ENCODE measurements at places on chromosomes 5 and 9.

GRCh38 chr9:114301798-114302565, 20.9 kb upstream of the ORM1 start:
- peak; percentile 10 for DNase-seq

DNA sequence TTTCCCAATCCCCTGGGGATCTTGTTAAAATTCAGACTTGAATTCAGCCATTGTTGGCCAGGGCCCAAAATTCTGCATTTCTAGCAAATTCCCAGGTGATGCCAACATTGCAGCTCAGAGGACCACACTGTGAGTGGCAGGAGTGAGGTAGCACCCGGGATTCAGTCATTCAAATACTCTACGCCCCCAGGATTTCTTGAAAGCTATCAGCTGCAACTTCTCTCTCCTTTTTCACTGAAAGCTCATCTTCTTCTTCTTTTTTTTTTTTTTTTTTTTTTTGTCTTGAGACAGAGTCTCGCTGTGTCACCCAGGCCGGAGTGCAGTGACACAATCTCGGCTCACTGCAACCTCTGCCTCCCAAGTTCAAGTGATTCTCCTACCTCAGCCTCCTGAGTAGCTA, 19.3 kb upstream of the ANKH start:
- DNase-seq = no peak

- no peak for DNase-seq
Measured at GRCh38 chr5:76273206-76273885, 129.7 kb upstream of the IQGAP2 start.

DNA sequence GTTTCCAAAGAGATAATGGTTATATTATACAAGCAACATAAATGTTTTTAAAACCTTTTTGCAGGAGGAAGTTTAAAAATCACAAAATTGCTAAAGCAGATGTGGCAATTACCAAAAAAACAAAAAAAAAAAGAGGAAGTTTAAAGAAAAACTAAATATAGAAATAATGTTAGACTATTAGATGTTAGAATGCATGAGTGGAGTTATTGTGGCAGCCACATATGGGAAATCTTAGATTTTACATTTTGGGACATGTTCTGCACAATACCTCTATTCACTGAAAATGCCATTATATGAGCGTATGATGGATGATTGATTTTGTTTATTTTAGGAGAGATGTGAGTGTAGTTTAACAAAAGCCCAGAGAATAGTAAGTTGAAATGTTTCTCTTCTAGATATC, 31.2 kb upstream of the DTWD2 start:
- no peak for DNase-seq

DNA sequence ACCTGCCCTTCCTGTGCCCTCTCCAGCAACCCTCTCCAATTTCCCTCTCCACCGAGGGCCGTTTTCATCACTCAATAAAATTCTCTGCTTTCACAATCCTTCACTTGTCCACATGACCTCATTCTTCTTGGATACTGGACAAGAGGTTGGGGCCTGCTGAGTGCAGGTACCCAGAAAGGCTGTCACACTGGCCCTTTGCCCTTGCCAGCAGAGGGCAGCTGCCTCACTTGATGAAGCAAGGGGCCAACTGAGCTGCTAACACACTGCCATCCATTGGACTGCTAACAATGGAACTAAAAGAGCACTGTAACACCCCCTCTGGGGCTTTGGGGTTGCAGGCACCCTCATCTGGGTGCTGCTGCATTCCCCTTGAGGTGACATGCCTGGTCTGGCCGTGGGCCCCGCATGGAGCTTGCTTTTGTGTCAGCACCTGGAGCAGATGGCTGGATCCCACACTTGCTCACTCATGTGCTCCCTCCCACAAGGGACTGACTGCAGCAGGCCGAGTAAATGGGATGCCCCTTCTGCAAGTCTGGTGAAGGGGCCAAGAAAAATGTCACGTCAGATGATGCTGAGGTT, 308.1 kb upstream of the ADCY2 start:
- no peak for DNase-seq

- DNase-seq = no peak
Measured at GRCh38 chr5:130571076-130571475, 594.0 kb downstream of the HINT1 start.

- DNase-seq = no peak
Measured at GRCh38 chr5:167786871-167787578, 504.4 kb upstream of the WWC1 start.

DNA sequence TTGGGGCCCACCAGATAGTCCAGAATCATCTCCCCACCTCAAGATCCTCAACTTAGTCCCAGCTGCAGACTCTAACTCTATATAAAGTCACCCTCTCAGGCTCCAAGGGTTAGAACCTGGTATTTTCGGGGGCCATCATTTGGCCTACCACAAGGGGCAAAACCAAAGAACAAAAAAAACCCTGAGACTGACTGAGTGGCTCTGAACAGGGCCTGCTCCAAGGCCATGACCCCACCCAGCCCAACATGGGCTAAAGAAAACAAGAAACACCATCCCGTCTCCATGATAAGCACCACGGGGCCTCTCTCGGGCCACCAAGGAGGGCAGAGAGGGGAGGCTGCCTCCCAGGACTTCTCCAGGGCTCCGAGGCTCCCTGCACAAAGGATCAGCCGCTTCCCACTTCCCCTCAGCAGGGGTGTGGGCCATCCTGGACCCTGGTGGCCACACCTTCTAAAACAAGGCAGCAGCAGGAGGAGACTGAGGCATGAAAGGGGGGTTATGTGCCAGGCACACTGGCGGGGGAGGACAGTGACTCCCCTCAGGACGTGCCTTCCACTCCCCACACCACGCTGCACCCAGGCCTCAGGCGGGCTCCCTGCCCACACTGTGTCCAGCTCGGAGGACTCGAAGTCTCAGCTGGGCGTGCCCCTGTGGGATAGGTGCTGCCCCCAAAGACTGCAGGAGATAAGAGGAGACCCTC, 51.5 kb downstream of the SEMA4D start:
- DNase-seq = no peak

DNA sequence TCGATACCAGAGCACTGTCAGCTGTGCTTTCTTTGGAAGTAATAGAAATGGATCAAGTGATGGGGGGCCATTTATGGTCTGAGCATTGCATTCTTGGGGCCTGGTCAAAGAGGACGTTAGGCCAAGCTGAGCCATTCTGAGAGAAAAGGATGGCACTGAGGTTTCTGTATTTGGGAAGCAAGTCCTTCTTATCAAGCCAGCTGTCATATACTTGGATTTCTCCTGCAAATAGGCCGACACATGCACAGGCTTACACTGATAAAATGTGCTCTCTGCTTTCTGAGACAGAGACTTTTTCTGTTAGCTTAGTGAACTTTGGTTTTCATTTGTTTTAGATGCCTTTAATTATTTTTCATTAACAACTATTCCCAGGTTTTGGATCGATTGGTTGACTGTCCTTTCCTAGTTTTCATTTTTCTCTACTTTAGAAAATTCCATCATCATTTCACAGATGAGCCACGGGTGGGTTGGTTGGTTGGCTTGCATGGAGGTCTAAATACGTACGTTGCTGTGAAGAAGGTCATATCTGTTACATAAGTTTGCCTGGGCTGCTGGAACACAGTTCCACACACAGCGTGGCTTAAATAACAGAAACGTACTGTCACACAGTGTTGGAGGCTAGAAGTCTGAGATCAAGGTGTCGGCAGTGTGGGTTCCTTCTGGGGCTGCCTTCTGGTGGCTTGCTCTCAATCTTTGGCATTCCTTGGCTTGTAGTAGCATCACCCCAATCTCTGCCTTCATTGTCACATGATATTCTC, 20.3 kb downstream of the TMOD1 start:
- DNase-seq = no peak

GRCh38 chr9:13750639-13751038, 471.1 kb upstream of the MPDZ start:
- no peak for DNase-seq

DNA sequence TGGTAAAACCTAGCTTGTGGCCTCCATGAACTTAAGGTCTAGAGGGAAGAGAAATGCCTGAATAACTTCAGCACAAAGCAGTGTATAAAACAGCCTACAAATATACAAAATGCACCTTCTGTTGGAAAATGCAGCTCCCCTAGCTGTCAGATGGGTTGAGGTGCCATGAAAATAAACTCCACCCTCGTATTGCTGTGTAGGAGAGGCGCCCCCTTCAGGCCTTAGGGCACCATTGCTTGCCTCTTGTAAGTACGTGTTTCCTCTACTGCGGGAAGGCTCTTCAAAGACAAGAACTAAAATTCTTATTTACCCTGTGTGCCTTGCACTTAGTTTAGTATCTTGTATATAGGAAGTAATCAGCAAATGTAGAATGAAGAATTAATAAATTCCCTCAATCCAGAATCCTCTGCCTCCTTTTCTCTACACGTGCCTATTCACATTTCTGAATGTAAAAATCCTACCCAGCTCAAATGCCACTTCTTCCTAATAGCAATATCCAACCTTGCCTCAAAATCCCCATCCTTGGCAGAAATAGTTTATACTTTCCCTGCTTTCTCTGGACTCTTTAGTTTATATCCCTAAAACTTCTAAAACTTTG, 393.7 kb upstream of the PDE4D start:
- DNase-seq = no peak

- no peak for DNase-seq
Measured at GRCh38 chr5:108382784-108383330, 959 bp upstream of the FBXL17 start.

- DNase-seq = no peak
Measured at GRCh38 chr5:117266280-117266679, 691.7 kb upstream of the SEMA6A start.

- DNase-seq = no peak
Measured at GRCh38 chr5:94181895-94182294, 436.5 kb downstream of the KIAA0825 start.

GRCh38 chr5:59831326-59832010, 62.1 kb downstream of the PDE4D start:
- no peak for DNase-seq

DNA sequence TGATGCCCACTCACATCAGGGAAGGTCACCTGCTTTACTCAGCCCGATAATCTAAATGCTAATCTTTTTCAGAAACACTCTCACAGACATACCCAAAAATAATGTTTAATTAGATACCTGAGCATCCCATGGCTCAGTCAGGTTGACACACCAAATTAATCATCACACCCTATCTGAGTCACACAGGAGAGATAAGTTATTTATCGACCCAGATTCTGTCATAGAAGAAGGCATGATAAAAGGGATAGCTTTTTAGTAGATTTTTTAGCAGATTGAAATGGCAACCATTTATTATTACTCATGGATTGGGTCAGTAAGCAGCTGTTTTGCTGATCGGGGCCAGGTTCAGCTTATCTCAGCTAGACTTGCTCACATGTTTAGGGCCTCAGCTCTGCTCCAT, 97.8 kb upstream of the TYRP1 start:
- DNase-seq = no peak

DNA sequence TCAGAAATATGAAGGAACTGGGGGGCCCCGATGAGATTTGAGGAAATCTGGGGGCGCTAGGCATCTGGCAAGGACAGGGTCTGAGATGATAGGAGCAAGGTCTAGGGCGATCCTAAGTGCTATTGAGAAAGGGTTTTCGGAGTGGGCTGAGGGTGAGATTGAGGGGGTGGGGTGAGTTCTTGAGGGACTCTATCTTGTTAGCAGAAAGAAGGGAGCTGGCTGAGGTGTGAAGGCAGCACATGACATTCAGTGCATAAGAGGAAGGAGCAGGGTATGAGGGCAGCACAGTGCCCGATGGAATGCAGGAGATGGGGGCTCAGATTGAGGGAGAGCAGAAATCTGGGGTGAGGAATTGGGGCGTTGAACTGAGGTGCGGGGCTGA, 640 bp downstream of the TRIM32 start:
- no peak for DNase-seq

GRCh38 chr5:61732369-61732768, 400.3 kb downstream of the ZSWIM6 start:
- no peak for DNase-seq

GRCh38 chr5:14675865-14676300, 11.4 kb downstream of the OTULIN start:
- no peak for DNase-seq

GRCh38 chr5:181100121-181100875, 30.7 kb downstream of the OR2V1 start:
- no peak for DNase-seq

- no peak for DNase-seq
Measured at GRCh38 chr9:124828489-124829333, 24.5 kb upstream of the WDR38 start.

DNA sequence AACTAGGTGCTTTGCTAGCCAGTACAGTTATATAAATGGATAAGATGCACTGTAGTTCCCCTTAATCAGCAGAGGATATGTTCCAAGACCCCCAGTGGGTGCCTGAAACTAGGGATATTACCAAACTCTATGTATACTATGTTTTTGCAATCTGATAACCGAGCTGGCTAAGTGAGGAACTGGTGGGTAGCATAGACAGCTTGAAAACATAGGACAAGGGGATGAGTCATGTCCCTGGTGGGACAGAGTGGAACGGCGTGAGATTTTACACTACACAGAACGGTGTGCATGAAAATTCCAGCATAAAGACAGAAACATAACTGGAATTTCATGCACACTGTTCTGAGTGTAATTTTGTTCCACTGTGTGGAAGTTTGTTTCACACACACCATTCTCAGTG, 86.9 kb downstream of the BASP1 start:
- no peak for DNase-seq

DNA sequence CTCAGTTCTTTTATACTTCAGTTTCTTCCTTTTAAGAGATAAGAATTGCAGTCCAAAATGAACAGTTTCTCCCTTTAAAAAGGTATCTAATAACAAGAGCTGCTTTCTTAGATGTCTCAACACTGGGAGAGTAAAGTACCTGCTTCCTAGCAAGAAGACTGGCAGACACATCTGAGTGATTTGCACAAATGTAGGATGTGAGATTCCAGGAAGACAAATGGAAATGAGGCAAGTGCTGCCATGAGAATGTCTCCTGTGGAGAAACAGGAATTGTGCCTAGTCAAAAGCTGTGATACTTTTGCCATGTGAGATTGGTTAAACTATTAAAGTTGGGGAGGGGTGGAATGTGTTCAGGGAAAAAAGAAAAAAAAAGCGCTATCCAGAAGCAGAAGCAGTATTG, 159.1 kb downstream of the HTR1A start:
- DNase-seq = no peak

- DNase-seq = no peak
Measured at GRCh38 chr5:90809311-90810056, 250.9 kb downstream of the ADGRV1 start.

DNA sequence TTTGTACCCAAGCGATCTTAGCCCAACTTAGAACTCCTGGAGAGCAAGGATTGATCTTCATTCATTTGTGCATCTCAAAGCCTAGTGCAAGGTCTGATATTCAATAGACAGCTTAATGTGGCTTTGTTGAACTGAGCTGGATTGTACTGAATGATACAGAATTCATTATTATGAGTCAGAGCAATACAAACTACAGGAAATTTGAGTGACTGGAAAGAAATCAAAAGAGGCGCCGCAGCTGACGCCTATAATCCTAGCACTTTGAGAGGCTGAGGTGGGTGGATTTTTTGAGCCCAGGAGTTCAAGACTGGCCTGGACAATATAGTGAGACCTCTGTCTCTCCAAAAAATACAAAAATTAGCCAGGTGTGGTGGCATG, 58.6 kb downstream of the ENC1 start:
- DNase-seq = no peak

GRCh38 chr9:91789941-91790340, 160.1 kb downstream of the ROR2 start:
- no peak for DNase-seq
